CD4-positive, alpha-beta T cell treated with Interleukin-4 for 4 hours (primary cell): ENCODE measurements at places on chromosomes 5 and 9.

DNA sequence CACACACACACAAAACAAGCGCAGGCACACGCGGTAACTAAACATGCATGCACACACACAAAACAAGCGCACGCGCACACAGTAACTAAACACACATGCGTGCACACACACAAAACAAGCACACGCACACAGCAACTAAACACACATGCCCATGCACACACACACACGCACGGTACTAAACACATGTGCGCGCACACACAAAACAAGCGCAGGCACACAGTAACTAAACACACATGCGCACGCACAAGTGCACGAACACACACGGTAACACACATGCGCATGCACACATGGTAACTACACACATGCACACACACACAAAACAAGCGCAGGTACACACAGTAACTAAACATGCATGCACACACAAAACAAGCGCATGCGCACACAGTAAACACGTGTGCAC lies 19.9 kb upstream of the SLC6A3 start:
- no peak for DNase-seq

DNA sequence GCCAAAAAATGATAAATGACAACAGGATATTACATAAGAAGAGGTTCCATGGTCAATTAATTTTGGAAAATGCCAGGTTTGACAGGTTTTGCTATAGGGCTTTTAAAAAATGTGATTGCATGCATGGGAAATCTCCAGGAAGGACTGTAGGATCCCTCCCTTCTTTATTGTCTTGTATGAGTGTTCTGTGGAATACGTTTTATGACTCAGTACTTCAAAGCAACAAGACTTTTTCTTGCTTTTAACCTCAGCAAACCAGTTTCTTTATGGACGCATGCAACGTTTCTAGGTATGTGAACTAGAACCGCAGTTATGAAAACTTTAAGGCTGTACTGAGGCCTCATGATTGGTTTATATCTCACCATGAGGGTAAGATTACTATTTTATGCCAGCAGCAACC lies 76.6 kb upstream of the NTRK2 start:
- no peak for DNase-seq

DNA sequence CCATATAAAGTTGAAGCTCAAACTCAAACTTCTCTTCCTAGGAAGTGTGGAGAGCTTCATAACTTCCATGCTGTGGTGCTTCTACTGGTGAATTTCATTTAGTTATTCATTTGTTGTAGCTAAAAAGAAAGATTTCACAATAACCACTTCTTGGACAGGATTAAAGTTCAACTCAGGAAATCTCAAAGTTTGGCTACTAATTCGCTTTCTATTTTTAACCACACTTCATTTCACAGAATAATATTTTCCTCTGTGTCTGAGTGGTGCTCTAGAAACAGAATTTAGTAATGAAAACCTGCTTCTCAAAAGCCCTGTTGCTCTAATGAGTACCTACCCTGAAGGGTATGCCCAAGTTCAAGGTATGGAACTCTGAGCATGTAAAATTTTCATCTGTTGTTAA lies 73.9 kb downstream of the ACTBL2 start:
- no peak for DNase-seq

DNA sequence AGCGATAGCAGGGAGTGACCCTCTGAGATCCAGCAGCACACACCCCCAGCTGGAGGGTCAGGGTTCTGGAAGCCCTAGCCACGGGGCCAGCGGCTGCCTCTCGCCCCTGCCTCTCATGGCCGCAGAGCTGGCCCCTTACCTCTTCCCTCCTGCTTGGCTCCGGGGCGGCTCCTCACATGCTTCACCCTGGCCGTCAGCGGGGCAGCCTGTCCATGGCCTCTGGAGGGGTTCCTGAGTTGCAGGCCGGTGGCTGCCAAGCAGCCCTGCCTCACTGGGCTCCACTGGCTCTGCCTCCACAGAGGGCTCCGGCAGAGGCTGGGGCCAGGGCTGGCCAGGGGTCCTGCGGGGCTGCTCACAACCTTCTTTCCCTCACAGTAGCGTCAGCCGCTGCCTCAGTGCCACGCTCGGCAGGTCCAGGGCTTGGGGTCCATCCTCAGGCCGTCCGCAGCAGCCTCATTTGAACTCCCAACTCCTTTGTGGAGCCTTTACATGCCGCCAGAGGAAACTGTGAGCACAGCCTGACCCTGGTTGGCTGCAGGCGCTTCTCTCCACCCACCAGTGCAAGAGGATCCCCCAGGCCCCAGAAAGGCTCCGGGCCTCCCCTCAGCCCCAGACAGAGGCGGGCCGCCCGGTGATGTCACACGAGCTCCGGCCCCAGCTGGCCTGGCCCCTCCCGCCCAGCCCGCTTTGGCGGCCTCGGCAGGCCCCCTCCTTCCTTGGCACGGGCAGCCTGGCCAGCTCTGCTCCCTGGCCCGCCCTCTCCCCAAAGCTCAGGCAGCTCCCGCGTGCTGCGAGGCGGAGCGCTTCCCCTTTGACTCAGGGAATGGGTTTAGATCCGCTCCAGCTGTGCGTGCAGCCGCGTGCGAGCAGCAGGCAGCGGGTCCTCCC lies at the start of gene ANGPTL2:
TSS of gene ANGPTL2 (minus strand) at position 460 of the 888 bp plus-strand sequence. CDS start 13,904 bp downstream, outside the sequence.
- DNase-seq = no peak

- no peak for DNase-seq
These were observed 369.0 kb downstream of the MAT2B start for GRCh38 chr5:163874431-163874830.
